ENCODE measurements at places on chromosomes 1 and 21. TPM values are rescaled to one million over a fixed set of nuclear protein-coding genes. Genes with fewer than 3 reads are reported as not detected.

Gene ELOVL1
- total RNA-seq: 98.9 TPM

Gene FABP3
- total RNA-seq: 63.6 TPM

Gene KCNE2
- total RNA-seq: 0.52 TPM

Gene KANK4
- 6.4 TPM for total RNA-seq

Gene AMY2B
- total RNA-seq: 25.4 TPM

Gene FYB2
- total RNA-seq: 1.7 TPM

Gene AADACL3
- not detected for total RNA-seq

Gene EVA1B
- 27.2 TPM for total RNA-seq

Gene MYBPH
- not detected for total RNA-seq

Gene NBPF10
- 3.8 TPM for total RNA-seq

Gene H6PD
- 43.7 TPM for total RNA-seq

Gene SPRR5
- not detected for total RNA-seq

Gene NDC1
- 7.7 TPM for total RNA-seq

Gene HSPA6
- 10.9 TPM for total RNA-seq

Gene ESPN
- total RNA-seq: 4.3 TPM

Gene LEMD1
- 2.1 TPM for total RNA-seq

Gene RGS8
- not detected for total RNA-seq

Gene MFAP2
- total RNA-seq: 14.8 TPM

Gene RASAL2
- 39.4 TPM for total RNA-seq

Gene ZNF695
- not detected for total RNA-seq

Gene FAM78B
- total RNA-seq: 1.2 TPM

Gene LCA5L
- total RNA-seq: 1.8 TPM

Gene GPR52
- total RNA-seq: 1.9 TPM

Gene COL24A1
- 1.6 TPM for total RNA-seq

Gene CYP4X1
- total RNA-seq: 6.8 TPM

Gene ANKRD34A
- total RNA-seq: 0.69 TPM
